ENCODE measurements at places on chromosomes 11 and 22. TPM values are rescaled to one million over a fixed set of nuclear protein-coding genes. Genes with fewer than 3 reads are reported as not detected.

- no peak overlapping the region for H3K4me3 ChIP-seq
- DNase-seq: no peak
- no peaks in the 10 kb centered on the region for H3K36me3 ChIP-seq
- no peaks in the 10 kb centered on the region for H3K4me1 ChIP-seq
These were observed 738.7 kb upstream of the ANO3 start for GRCh38 chr11:25593221-25593620.

DNA sequence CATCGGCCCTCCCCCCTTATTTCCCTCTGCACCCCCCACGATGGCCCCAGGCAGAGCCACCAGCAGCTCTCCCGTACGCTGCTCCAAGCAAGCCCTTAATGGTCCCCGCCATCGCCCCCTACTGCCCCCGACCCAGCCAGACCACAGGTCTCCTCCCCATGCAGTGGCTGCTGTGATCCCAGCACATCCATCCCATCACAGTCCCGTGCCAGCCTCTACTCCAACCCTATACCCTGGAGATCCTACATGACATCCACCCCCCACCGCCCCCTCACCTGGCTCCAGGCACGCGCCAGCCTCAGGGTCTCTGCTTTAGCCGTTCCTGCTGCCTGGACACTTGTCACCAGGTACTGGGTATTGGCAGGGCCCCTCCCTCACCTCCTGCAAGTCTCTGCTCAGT, 85.8 kb upstream of the RTL6 start:
- H3K36me3 ChIP-seq: no peaks in the 10 kb centered on the region
- no peak overlapping the region for H3K4me3 ChIP-seq
- H3K27ac ChIP-seq: no peak overlapping the region
- peaks cover 100% of the 10 kb centered on the region for H3K27me3 ChIP-seq
- DNase-seq: no peak

Gene ZBTB3
- 9.7 TPM for total RNA-seq

Gene WNT11
- not detected for total RNA-seq

Gene TRIM51
- total RNA-seq: not detected

DNA sequence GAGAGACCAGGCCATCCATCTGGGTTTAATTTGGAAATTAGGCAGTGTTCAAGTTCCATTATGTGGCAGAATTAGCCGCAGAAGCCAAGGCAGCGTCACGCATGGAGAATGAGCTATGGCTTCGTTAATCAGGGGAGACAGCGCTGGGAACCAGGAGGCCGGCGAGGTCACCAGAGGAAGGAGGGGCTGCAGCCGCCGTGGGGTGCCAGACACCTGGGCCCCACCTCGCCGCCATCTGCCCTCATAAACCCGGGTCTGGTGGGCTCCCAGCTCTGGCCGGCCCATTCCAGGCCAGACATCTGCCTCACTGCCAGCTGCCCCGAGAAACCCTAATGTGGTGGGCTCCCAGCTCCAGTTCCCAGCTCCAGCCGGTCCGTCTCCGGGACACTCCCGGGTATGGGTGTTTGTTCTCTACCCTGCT, 676.9 kb downstream of the BRD1 start:
- no peak overlapping the region for H3K27ac ChIP-seq
- H3K4me3 ChIP-seq: no peak overlapping the region
- H3K36me3 ChIP-seq: no peaks in the 10 kb centered on the region
- DNase-seq: no peak
- no peaks in the 10 kb centered on the region for H3K27me3 ChIP-seq
- no peaks in the 10 kb centered on the region for H3K4me1 ChIP-seq

- peaks cover 16% of the 10 kb centered on the region for H3K36me3 ChIP-seq
- DNase-seq: peak; percentile 48
- H3K27ac ChIP-seq: no peak overlapping the region
- no peak overlapping the region for H3K4me3 ChIP-seq
- H3K27me3 ChIP-seq: no peaks in the 10 kb centered on the region
- H3K4me1 ChIP-seq: no peaks in the 10 kb centered on the region
These were observed 98.3 kb upstream of the CHRM4 start for GRCh38 chr11:46489656-46490560.

GRCh38 chr22:17057959-17058814, 26.6 kb upstream of the IL17RA start:
- no peaks in the 10 kb centered on the region for H3K36me3 ChIP-seq
- peaks cover 83% of the 10 kb centered on the region for H3K27me3 ChIP-seq
- no peaks in the 10 kb centered on the region for H3K4me1 ChIP-seq
- no peak overlapping the region for H3K4me3 ChIP-seq
- H3K27ac ChIP-seq: no peak overlapping the region

All from Calu3 (cell line).